ENCODE measurements at places on chromosomes 3 and 15.
A peak's percentile ranks its signal among the peaks of the same experiment; 100 is the strongest.

DNA sequence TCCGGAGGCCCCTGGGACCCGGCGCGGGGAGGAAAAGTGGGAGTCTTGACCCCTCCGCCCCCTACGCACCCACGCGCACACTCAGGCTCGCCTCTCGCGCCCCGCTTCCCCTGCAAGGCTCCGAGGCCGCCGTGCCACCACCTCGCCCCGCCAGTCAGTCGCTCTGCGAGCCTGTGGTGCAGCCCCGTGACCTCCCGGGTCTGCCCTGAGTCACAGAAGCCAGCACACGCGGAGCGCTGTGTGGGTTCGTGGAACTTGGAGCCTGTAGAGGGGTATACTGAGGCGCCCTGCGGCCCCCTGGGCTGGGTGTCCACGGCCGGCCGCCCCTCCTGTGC, 380 bp upstream of the ALS2CL start:
- peak; percentile 53 for DNase-seq

DNA sequence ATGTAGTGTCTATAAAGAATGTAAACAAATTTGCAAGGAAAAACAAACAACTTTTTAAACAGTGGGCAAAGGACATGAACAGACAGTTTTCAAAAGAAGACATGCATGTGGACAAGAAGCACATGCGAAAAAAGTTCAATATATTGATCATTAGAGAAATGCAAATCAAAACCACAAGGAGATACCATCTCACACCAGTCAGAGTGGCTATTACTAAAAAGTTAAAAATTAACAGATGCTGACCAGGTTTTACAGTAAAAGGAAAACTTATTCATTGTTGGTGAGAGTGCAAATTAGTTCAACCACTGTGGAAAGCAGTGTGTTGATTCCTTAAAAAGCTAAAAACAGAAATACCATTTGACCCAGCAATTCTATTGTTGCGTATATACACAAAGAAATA, 47.1 kb upstream of the LSAMP start:
- DNase-seq: no peak

- peak; percentile 48 for DNase-seq
Measured at GRCh38 chr3:150763841-150764483, 993 bp upstream of the SIAH2 start.

DNA sequence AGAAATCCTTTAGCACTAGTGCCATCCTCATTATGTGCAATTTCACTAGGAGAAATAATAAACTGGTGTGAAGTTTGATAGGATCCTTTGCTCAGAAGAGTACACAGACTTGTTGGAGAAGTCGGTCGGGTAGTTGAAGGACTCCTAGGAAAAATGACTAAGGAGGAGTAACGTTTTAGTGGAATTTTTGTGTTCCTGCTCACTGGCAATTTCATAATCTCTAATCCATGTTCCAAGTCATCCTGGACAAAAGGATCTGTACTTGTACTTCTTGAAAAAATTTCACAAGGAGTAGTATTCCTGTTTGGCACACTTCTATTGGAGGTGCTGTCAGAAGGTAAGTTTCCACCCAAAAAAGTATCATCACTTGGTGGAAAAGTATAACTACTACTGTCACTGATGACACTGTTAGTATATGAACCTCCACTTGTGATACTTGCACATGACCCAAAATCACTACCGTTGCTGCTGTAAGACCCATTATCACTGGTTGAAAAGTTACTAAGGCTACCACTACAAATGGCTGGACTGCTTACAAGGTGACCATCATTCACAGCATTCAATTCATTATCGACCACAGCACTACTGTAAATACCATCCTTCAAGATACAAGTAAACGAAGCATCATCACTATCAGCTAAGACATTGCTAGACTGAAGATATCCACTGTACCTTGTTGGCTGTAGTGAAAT, 77.4 kb downstream of the NEDD4 start:
- no peak for DNase-seq

DNA sequence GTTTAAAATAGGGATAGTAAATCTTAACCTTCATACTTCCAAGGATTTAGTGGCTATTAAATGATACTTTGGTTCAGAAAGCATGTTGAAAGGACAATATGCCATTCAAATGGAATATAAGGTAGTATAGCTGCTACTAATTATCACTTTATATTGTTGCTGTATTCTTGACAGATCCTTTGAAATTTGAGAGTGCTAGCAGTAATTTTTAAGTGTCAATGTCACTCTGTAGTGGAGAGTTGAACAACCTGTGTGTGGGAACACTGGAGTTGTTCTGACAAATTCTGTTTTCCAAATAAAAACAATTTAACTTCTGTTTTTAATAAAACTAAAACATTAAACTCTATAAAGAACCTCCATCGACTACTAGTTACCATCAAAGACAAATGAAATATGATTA, 565.7 kb downstream of the FGF12 start:
- DNase-seq: no peak

DNA sequence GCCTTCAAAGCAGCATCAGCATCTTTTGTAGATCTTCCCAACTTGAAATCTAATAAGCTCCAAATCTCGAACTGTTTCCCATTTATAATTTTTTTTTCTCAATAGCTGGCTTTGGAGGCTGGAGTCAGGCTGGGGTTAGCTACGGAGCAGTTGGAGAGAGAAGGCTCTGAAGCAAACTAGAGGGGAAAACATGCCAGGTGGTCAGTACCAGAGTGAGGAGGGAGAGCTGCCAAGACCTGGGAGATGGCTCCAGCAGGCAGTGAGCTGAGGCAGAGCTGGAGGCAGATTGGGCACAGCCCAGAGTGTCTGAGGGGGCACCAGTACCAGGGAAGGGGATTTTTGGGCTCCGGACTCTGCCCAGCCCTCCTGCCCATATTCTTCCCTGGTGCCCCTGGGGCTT, 311.2 kb downstream of the RPLP1 start:
- DNase-seq: no peak

DNA sequence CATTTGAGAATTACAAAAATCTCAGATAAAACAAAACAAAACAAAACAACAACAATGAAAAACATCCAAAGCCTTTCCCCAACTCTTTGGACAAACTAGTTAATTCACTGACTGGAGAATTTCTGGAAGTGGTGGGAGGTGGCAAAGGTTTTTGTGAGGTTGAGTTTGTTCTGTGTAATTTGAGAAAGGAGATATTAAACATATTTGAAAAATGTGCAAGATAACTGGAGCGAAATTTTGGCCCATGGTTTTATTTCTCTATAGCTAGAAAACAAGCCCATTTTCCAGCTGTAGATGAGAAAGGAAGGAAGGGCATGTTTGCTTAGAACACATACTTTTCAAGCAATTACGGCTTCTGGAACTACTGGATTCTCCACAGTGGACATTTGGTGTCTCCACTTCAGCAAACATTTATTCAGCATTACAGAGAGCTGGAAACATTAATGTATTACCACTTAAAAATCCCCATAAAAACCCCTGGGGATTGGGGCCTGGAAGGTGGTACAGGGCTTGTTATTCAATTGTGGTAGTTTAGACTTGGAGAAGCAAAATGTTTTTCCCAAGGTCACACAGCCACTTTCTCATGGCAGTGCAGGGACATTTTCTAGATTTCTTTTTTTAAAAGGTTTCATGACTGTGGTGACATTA, 135.8 kb downstream of the THSD4 start:
- no peak for DNase-seq

GRCh38 chr15:59825901-59826300, 136.8 kb upstream of the BNIP2 start:
- no peak for DNase-seq

GRCh38 chr15:70297465-70298058, 199.8 kb upstream of the TLE3 start:
- DNase-seq: no peak

- DNase-seq: no peak
Measured at GRCh38 chr3:170485294-170485693, 66.6 kb downstream of the CLDN11 start.

DNA sequence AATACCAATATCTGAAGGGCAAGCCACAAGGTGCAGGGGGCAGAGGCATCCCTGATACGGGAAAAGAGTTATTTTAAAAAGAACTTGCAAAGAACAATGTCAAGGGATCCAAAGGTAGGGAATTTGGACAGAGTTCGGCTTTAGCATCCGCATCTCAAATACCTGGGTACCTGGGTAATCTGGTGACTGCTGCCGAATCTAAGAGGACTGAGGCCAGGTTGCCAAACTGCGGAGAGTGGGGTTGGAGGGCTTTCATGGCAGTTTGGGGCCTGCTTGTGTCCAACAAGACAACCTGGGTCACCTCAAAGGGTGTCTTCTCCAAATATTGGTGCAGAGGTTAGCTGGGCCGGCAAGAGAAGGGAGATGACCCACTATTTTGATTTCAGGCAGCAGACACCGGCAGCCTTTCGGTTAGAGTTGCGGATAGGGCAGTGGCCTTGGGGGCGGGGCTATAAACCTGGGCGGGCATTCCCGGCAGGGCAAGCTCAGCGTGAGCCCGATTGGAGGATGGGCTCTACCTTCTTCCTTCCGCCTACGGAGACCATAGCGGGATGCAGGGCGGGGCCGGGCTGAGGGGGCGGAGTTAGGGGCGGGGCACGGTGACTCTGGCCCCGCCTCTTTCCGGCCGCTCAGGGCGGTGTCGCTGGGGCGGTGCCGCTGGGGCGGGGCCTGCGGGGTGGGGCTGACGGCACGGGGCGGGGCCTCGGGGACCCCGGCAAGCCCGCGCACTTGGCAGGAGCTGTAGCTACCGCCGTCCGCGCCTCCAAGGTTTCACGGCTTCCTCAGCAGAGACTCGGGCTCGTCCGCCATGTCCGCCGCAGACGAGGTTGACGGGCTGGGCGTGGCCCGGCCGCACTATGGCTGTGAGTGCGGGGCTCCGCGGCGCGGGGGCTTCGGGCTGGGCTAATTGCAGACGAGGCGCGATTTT, at the start of gene IQGAP1:
Gene IQGAP1 (plus strand): TSS at position 709 of the 928 bp plus-strand sequence. CDS start 100 bp downstream, at position 809.
- peak; percentile 96 for DNase-seq

DNA sequence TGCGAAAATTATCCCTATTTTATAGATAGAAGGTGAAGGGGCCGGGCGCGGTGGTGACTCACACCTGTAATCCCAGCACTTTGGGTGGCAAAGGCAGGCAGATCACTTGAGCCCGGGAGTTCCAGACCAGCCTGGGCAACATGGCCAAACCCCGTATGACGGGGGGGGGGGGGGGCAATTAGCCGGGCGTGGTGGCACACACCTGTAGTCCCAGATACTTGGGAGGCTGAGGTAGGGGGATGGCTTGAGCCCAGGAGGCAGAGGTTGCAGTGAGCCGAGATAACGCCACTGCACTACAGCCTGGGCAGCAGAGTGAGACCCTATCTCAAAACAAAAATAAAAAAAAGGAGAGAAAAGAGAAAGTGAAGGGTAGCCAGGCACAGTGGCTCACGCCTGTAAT, 1.4 kb downstream of the AAGAB start:
- DNase-seq: no peak

DNA sequence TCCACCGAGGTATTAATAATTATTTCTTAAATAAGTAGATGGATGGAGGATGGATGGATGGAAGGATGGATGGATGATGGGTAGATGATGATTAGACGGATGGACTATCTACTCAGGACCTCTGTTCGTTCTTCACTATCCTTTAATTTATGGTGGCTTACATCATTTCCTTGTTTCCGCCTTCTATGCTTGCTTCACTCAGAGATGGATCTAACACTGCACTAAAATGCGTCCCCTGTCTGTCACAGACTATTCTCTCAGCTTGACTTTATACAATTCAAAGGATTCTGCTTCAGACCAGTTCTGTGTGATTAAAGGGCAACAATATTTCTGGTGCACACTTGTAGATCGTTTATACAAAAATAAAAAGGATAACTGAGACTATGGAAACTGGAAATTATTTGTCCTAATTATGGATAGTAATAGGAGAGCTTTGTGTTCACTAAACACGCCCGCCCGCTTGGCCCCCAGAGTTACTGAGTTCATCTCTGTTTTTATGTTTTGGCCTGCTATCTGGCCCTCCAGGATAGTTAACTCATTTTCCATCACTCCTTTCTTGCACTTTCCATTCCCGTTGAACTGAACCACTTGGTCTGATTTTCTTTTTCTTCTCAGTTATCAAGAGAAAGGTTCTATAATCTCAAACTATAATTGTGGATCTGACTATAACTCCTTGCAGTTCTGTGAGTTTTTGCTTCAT, 41.4 kb upstream of the CA12 start:
- DNase-seq: no peak
